ENCODE measurements at places on chromosomes 6 and 20.

DNA sequence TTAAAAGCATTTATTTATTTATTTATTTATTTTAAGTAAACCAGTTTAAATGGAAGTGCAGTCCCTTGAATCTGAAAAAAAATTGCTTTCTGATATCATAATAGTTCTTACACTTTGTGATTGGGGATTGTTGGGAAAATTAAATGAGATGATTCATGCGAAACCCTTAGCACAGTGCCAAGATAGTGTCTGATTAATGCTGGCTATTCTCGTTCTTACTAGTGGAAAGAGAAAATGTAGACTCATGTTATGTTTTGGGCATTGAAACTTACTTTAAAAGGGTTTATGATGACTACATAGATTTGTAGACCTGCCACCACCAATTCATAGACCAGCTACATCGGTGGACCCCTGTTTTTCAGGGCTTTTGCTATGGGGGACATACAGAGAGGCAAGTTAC lies 229.2 kb upstream of the ZFP64 start:
- no peak for DNase-seq

DNA sequence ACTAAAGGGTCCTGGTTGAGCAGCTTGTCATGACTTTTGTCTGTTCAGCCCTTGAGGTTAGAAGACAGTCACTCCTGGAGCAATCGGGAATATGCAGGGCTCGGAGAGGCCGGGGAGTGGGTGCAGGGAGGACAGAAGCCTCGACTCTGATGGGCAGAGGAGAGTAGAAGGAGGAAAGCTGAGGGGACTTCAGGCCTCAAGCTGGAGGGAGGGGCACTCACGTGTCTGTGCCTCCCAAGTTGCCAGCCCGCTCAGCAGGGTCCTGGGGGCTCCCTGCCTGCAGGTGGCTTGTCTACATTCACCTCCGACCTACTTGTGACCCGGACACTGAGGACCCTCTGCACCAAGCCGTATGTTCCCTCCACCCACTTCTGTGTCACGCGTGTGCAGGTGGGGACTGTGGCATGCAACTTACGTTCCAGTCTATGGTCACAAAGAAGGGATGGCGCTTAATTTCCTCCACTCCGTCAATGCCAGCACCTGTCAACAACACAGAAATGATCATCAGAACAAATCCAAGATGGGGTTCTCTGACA lies 86.8 kb upstream of the MPC1 start:
- no peak for DNase-seq

DNA sequence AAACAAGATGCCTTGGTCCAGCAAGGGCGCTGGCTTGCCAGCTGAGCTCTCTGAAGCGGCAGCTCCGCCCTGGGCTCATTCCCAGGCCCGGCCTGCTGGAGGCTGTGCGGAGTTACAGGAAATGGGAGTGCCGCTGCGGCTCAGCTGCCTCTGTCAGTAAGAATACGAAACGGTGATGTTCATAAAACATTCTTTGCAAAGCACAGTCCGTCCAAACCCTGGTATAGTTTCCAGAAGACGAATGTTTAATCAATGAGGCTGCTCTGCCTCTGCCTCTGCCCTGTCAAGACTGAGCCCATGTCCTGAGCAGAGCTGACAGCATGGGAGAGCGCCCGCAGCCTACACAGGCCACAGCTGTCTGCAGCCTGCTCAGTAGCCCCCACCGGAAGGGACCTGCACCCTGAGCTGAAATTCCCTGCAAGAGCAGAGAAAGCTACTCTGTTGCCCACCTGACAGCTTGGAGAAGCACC lies 153.3 kb upstream of the SNX9 start:
- no peak for DNase-seq

DNA sequence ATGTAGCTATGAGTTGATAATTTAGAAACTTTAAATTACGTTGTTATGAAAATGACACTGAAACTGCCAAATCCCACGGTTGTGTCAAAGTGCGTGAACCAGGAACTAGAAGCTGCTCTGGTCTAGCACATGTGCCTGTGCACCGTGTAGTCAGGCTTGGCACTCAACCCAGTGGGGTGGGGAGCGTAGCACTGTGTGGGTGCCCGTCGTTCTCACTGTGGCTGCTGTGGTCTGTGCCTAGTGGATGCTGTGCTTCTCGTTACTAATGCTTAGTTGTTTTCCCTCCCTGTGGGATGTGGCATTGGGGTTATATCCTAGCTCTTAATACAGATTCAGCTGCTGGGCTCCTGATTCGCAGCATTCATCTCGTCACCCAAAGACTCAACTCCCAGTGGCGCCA lies 46.2 kb upstream of the ADIG start:
- DNase-seq = peak; percentile 4

All from stimulated activated CD4-positive, alpha-beta T cell treated with anti-CD3 and anti-CD28 coated beads, TNF-alpha, amount 100 ng/mL, for 48 hours (primary cell).